ENCODE measurements at places on chromosomes 3 and 15.

DNA sequence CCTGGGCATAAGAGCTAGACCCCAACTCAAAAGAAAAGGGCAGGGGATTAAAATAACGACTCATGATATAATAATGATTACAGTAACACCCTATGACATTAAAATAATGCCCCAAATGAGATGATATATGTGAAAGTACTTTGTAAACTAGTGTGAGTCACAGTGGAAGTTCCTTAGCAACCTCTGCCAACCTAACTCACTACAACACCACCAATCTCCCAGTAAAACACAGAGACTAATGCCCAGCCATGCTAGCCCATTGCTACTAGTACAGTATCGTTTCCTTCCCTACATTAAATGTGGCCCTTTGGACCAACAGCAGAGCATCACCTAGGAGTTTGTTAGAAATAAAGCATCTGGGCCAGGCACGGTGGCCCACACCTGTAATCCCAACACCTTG lies 11.2 kb upstream of the ADAMTS7 start:
- DNase-seq = no peak

DNA sequence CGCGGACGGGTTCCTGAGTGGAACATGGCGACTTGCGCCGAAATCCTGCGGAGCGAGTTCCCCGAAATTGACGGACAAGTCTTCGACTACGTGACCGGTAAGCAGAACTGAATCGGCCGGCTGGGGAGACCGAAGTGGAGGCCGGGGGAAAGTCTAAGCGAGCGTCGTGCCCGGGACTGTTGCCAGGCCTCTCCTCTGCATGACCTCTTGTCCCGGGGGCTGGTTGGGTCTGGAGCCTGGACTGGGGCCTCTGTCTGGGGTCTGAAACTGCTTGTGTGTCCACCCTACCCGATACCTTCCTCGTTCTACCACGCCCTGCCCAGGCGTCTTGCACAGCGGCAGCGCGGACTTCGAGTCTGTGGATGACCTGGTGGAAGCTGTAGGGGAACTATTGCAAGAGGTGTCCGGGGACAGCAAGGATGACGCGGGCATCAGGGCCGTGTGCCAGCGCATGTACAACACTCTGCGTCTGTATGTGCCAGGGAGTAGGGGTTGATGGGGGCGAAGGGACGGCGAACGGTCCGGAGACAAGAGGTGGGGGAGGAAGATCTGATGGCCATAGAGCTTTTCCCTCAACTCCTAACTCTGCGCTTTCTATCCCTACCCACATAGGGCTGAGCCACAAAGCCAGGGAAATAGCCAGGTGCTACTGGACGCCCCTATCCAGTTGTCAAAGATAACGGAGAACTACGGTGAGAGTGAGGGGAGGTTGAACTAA lies at the start of gene ABCF3:
TSS of gene ABCF3 (plus strand) at position 16 of the 718 bp plus-strand sequence. CDS start at position 25, 9 bp downstream.
- DNase-seq = no peak

- DNase-seq = no peak
Measured at GRCh38 chr3:128466840-128467541, at the start of gene DNAJB8. TSS of gene DNAJB8 (minus strand) at chr3:128466890. CDS start at chr3:128463245, 3,645 bp downstream.

DNA sequence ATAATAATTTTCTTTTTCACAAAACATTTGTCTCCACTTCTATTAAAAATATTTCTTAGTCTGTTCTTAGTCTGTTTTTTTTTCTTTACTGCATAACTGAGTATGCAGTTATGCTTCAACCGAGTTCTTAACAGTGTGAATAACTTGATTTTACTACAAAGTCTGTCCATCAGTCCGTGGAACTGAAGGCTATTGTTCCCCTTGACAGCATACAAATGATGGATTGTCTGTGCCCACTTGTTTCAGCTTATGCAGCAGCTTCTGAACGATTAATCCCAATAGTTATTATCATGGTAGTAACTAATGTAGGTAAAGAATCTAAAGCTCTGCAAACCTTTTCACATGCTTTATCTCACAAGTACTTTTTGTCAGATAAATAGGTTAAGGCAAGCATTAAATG lies 150.7 kb downstream of the SSR3 start:
- DNase-seq = no peak

DNA sequence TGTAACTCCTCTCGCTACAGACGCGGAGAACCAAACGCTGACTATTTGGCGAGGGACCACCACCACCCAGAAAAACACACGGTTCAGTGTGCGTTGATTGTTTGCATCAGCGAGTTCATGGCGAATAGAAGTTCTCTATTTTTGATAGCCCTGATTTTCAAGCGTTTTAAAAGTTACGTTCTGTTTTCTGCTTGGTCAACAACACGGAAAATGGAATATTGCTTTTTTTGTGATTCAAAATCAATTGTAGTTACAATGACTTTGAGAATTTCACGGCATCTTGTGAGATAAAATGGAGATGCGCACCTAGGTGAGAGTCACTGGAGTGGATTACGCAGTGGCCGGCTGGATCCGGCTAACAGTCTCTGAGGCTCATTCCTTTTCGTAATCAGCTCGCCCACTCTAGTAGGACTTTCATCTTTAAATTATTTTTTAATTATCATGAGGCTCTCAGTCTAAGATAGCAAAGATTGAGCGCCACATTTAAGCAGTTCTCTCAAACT lies 54.8 kb downstream of the CCDC54 start:
- peak; percentile 18 for DNase-seq

DNA sequence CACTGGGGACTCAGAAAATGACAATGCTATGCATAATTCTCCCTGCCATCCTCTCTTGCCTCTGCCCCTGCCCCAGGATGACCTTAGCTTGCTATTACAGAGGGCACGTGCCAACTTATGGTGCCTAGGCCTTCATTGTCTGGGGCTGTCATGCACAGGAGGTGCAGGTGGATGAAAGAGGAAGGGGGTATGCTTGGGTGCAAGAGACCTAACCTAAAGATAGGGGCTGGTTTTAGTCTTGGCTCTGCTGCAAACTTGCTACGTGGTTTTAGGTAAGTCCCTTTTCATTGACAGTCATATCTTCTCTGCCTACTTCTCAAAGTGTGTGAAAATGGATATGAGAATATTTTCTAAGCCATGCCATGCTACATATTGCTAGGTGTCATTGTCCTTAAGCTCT lies 161.3 kb downstream of the EPHB1 start:
- no peak for DNase-seq

DNA sequence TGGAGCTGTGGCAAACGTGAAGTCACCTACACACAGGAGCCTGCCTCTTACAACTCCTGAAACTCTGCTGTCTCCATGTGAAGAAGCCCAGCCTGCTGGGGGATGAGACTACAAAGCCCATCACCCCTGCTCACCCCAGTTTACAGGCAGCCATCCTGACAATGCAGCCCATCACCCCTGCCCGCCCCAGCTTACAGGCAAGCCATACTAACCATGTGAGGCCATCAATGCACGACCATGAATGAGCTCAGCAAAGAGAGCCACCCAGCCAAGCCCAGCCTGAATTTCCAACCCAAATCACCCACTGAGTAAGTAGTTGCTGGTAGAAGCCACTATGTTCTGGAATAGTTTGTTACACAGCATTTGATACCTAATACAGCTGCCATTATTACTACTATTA lies 185.4 kb upstream of the NSMCE3 start:
- DNase-seq = no peak

GRCh38 chr3:11995120-11995519 lies 9.1 kb upstream of the SYN2 start:
- DNase-seq = peak; percentile 44

GRCh38 chr15:66130496-66131034 lies 123.0 kb downstream of the MEGF11 start:
- no peak for DNase-seq

GRCh38 chr3:102790747-102791325 lies 356.0 kb downstream of the ZPLD1 start:
- DNase-seq = no peak

DNA sequence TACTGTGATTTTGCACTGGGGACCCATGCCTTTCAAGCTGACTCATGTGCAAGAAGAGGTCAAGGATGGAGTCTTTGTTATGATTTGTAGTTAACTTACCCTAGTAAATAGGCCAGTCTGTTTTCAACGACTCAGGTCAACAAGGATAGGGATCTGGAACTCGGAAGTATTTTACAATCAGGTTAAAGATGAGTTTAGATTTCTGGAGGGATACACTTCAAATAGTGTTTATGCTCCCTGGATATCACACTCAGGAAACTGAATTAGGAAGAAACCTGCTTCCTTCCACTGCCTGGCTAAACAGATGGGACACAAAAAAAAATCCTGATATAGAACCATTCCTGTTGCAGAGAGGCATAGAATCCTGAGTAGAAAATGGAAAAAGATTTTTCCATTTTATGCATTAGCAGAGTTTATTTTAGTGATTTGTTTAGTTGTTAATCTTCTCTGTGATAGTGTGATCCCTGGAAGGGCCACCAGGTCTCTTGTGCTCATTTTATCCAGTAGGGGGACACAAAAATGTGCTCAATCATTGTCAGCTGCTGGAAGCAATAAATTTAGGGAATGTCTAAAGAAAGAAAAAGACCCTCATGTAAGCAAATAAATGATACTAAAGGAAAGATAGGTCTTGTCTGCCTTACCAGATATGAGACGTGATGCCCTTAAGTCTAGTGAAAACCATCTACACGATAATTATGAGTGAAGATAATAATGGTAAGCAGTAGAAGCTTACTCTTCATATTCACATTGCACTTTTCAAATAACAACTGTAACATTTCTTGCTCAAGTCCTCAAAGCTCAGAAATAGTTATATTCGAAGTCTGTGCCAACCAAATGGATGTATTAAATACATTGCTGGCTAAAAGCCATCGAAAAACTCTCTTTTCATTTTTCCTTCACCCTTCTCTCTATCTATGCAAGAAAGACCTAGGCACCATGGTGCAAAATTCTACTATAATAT lies 452.1 kb upstream of the KCNMB2 start:
- DNase-seq = peak; percentile 49

GRCh38 chr3:113165841-113166240 lies 45.5 kb upstream of the BOC start:
- DNase-seq = no peak

GRCh38 chr3:42904076-42904475 lies 1.9 kb upstream of the ZNF662 start:
- no peak for DNase-seq

DNA sequence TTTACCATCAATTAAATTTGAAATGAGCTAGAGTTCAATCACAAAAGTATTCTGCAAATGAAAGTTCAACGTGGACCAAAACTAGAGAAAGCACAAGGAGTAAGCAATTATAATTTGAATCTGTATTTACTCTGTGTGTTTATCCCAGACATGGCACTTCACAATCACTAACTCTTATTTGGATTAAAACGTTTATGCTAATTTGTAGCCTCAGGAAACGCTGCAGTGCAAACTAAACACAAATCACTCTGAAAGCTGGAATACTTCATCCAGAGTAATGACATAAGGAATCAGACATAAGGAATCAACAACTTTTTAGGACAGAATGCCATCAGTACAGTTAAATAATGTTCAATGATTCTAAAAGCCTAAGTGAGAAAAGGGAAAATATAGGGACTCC lies 18.5 kb downstream of the CEP152 start:
- no peak for DNase-seq

GRCh38 chr3:66431494-66431893 lies 69.3 kb downstream of the LRIG1 start:
- DNase-seq = no peak

DNA sequence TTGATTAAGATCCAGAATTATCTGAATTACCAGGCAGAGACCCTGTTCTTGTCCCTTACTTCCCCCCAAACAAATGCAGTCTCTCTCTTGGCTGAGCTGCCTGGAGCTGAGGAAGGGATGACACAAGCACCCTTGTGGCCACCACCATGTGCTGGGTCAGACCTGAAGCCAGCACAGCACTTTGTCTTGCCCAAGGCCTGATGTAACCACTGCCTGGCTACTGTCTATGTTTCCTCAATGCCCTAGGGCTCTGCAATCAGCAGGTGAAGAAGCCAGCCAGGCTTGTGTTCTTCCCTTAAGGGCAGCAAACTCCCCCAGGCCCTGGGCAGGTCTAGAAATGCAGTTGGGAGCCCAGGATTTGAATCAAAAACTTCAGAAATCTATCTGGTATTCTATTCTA lies 15.8 kb upstream of the CASR start:
- no peak for DNase-seq

Measured in NCI-H774 (cell line).